ENCODE measurements at places on chromosomes 1 and 21.
A peak's percentile ranks its signal among the peaks of the same experiment; 100 is the strongest.

DNA sequence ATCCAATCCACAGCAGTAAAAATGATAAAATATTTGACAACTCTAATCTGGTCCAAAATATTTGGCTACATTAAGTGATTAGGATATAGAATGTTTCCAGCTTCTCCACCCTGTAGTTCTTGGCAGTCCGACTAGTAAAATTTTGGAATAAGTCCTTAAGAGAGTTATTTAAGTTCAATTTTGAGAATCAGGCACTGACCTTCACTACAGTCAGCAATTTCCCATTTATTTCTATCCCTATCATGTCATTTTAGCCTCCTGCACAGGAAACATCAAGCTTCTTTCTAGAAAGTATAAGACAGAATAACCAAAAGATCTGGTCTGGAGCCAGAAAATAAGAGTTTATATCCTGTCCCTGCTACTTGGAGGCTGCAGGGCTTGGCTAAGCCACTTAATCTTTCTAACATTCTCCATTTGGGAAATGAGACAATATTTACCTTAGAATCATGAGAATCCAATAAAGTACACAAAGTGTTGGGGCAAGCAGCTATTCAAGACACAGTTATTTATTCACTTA lies 162.2 kb downstream of the DPYD start:
- DNase-seq = no peak

GRCh38 chr1:172398970-172399755 lies 21.3 kb upstream of the C1orf105 start:
- peak; percentile 51 for DNase-seq

DNA sequence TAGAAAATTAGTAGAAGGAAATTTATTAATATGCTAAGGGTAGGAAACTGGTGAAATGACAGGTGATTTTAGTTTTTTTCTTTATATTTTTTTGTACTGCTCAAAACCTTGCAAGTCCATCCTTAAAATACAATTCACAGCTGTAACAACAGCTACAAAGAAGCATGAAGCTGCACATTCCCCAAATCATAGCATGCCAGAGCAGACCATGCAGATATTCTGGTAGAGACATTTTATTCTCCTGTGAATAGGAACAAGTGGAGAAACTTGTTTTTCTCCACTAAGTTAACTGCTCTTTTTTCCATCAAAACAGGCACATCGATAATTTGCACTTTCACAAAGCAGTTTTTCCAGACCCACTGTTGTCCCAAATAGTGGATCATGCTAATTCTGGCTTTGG lies 1125.7 kb downstream of the BRINP3 start:
- no peak for DNase-seq

DNA sequence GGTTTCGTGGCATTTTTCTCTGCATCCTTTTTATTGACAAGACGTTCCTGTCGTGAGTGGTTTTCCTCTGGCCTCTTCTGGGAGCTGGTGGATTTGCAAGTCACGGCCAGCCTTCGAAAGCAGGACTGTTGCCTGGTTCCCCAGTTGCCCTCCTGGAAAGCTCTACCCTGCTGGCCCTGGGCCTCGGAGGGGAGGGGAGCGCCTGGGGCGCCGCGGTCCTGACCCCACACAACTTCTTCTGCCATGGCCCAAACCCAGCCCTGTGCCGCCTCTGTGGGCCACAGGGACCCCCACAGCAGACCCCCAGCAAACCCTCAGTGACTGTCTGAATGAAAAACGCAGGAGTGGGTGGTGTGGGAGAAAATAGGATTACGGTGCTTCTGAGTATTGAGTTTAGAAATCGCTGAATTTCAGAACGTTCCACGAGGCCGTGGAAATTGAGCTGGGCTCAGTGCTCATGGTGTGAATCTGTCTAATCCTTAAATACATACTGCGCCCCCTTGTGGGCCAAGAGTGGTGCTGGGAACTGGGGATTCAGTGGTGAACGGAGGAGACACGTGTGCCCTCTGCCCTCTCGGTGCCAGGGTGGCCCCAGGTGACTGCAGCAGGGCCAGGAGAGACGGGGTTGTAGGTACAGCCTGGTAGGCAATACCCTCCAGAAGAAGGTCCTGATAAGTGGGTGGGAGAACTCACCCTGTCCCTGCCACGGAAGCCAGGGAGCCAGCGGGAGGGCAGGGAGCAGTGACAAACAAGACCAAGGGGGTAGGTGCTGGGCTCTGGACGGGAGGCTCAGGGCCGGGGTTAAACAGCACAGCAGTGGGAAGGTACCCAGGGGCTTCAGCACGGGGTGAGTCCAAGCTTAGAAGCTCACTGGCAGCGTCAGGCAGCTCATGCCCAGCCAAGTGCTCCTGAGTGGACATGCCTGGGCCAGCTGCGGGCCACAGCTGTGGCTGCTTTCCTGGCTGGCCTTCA lies 101.2 kb upstream of the COL6A1 start:
- peak; percentile 76 for DNase-seq

DNA sequence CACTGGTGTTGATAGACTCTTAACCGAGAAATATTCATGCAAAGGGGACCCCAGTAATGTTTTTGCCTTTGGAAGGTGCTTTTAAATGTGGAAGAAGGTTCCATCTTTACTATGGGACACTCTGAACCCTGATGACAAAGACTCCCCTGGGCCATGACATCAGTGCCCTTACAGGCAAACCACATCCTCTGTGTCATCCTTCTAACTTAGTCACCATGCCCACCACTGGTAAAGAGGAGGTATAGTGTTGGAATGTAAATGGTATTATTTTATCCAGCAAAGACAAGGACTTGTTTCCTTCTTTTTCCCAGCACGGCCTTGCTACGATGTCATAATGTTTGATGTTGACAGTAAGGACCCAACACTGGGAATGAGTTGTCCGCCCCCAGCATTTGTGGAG lies 12.6 kb downstream of the METTL13 start:
- DNase-seq = peak; percentile 50

GRCh38 chr1:187977298-187977697 lies 1148.5 kb downstream of the PLA2G4A start:
- no peak for DNase-seq

GRCh38 chr1:42847721-42848460 lies 1.5 kb downstream of the ZNF691 start:
- DNase-seq = no peak

DNA sequence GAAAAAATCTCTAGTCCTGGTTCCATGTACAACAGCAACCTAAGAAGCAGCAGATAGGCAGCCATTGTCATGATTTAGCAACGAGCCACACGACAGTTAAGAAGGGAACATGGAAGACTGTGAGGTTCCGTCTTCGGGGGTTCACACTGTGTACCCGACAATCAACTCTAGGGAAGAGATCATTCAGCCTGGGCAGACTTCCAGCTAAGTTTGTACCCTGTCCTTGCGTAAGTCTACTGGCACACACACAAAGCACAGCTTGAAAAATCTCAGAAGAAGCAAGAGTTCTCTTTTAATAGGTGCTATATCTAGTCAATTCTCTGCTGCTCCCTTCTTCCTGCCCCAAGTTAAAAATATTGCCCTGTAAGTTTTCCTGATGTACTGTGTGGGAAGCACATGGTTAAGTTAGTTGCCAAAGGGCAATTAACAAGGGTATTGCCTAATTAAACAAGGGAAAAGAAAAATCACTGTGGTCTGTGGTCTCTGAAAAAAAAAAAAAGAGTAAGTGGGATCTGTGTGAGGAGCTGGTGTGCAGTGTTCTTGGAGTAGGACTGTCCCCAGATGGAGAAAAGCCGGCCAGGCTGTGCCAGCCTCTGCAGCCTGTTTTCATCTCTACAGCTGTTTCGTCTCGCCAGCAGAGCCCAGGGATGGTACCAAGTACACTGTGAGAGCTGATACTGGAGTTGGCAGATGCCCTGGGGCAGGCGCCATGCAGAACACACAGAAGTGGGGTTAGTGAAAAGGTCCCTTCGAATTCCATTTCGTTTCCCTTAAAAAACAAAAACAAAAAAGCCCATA lies 6.4 kb upstream of the MYBPHL start:
- no peak for DNase-seq

DNA sequence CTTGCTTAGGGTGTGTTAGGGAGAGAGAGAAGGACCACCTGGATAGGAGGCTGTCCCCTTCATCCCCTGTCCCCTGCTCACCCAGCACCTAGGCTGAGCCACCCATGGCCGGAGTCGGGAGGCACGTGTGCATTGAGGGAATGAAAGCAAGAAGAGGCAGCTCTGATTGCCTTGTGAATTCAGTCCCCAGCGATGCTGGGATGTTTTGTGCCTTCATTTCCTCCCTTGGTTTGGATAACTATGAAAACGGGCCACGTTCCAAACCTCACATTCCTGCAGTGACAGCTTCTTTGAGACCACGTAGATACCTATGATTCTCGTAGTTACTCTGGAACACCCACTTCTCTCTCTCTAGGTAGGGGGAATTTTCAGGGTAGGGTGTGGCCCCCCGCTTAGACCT lies 67.1 kb downstream of the MAN1C1 start:
- DNase-seq = no peak

- DNase-seq = no peak
Observed at GRCh38 chr1:66455446-66455845, 78.5 kb upstream of the SGIP1 start.

- no peak for DNase-seq
Observed at GRCh38 chr21:31260790-31261189, 83.3 kb downstream of the TIAM1 start.

GRCh38 chr1:53619367-53620060 lies 119.5 kb downstream of the GLIS1 start:
- DNase-seq = peak; percentile 12

- DNase-seq = no peak
Observed at GRCh38 chr1:231407547-231408396, 14.3 kb downstream of the EGLN1 start.

DNA sequence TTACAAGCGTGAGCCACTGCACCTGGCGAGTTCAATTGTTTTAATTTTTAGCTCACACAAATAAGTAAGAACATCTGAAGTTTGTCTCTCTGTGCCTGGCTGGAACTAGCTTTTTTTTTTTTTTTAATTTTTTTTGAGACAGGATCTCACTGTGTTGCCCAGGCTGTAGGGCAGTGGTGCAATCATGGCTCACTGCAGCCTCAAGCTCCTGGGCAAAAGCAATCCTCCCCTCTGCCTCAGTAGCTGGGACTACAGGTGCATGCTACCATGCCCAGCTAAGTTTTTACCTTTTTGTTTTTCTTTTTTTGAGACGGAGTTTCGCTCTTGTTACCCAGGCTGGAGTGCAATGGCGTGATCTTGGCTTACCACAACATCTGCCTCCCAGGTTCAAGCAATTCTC lies 7.9 kb downstream of the NKAIN1 start:
- DNase-seq = no peak

DNA sequence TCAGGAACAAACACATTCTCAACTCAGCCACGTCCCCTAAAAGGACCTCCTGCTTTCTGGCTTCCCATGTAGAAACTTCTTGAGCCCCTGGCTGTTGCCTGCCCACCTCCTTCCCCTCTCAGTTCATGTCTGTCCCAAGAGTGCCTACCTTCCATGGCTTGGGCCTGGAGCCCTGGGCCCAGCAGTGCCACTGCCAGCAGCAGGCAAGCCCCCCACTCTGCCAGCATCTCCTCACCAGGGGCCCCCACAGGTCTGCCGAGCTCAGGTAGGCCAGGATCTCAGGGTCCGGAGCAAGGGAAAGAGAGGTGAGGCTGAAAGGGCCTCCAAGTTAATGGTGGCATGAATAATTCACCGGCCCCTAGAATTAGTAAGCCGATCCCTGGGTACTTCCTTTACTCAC lies at the start of gene CDCP2:
Gene CDCP2, minus strand, starts transcription at position 305 of the 400 bp plus-strand sequence. Its CDS starts 78 bp downstream, at position 227.
- DNase-seq = no peak

DNA sequence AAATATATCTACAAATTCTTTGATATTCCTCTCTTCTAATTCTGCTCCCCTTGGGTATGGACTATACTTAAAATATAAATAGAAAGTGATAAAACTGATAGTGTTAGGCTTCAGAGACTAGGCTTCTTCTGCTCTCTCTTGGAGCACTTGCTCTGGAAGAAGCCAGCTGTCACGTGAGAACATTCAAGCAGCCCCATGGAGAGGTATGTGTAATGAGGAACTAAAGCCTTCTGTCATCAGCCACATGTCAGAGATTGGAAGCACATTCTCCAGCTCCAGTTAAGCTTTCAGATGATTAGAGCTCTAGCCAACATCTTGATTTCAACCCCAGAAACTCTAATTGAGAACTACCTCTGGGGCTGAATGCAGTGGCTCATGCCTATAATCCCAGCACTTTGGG lies 34.3 kb downstream of the XKR8 start:
- no peak for DNase-seq

DNA sequence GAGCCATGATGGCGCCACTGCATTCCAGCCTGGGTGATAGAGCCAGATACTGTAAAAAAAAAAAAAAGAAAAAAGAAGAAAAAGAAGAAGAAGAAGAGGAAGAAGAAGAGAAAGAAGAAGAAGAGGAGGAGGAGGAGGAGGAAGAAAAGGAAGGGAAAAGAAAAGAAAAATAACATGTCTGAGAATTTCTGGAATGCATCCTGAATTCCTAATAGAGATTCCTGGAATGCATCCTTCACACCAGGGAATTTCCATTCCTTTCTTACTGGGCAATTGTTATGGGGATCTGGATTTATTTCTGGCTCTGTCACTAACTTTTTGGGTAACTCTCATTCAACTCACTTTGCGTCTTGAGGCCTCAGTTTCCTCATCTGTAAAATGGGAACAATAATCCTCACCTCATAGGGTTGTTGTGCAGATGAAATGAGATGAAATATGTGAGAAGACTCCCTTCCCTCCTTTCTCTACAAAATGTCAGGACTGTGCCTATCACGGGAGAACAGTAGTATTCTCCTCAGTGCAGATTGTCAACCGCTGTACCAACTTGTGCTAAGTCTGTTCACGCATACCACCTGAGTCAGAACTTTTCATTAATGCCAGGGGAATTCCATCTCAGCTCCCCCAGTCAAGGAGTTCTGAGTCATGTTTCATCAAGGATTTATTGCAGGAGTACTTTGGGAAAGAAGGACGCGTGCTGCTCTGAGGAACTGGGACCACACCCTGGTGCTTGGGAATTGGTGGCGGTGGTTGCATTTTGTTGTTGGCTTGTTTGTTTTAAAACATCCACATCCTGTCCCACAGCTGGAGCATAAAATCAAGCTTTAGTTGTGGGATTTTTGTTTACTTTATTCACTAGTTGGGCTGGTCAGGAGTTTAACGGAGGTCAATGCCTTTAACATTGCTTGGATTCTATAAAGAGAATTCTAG lies 42.4 kb upstream of the ROR1 start:
- DNase-seq = no peak

DNA sequence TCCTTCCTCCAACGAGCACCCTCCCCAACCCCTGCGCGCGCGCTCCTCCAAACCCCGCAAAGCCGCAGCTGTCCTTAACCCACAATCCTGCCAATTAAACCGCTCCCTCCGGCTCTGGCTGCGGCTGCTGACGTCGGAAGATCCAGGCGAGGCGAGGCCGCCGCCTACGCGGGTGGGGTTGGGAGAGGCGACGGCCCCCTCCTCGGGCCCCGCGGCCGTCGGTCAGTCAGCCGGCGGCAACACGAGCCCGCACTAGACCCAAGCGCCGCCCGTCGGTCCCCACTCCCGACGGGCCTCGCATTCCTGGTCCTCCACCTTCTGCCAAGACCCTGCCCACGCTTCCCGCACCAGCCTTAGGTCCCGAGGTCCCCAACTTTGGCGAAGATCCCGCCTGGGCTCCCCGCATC lies 75.4 kb downstream of the VWA5B1 start:
- no peak for DNase-seq

All from activated T-cell treated with anti-CD3 and anti-CD28 coated beads, Interleukin-2, amount 50 U/mL, for 24 hours (primary cell).